ENCODE measurements at places on chromosomes 4 and X. TPM values are rescaled to one million over a fixed set of nuclear protein-coding genes. Genes with fewer than 3 reads are reported as not detected.

The TBC1D8B gene
- 2.2 TPM for total RNA-seq

The EPHA5 gene
- not detected for total RNA-seq

The FAAH2 gene
- total RNA-seq = 0.32 TPM

The FGFBP1 gene
- not detected for total RNA-seq

- no peak for DNase-seq
Measured at GRCh38 chr4:183853548-183853940, 51.6 kb upstream of the STOX2 start.

DNA sequence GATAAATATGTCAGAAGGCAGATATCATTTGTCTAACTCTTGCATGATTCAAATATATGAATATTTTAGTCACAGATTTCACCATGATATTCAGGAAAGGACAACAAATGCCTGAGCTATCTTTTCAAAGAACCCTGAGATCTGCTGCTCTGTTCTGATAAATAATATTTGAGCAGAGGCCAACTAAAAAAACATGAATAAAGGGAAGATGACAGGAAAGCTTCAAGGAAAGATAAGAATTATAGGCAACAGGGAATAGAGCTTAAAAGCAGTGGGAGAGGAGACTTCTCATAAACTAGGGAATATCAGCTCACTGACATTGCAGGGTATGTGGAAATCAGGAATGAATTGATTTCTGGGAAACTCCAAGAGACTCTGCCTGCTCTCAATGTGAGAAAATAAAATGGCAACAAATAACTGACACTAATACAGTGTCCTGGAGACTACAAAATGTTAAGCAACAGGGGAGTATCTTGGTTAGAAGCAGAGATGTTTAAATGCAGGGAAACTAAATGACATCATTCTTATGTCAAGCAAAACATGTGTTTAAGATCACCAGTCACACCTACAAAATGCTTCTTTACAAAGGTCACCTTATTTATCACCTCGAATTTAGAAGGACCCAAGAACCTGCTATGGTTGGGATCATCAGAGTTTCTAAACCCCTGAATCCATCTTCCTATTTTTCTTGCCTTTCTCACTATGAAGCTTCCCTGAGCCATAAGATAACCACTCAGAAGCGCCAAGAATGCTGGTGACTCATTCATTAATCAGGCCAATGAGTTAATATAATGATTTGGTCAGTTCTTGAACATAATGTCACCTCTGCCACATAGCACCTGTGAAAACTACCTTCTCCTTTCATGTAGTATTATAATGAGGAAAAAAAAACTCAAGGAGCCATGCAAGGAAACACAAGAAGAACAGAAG lies 78.1 kb downstream of the NDST3 start:
- no peak for DNase-seq

DNA sequence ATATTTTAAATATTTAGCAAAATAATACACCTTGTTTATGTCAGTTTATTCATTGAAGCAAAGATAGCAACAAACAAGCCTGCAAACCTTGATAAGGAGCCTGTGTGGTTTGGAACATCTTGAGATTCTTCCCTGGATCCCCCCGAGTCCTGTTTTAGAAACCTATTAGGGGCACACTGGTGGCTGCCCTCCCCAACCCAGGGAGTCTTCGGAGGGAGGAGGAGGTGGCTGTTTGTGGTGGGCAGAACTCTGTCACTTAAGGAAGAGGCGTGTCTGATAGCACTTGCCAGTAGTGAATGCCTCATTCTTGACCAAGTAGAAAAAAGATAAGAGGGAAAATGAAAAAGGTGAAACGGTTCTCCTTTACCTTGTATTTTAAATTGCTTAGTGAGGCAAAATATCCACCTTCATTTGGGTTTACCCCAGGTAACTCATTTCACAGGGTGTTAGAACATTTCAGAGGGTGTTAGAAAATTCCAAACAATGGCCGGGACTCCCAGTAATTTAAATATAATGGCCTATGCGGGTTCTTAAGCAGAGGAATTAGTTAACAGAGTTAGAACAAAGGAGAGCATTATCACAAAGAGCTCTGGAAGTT lies 10.4 kb downstream of the KIT start:
- no peak for DNase-seq

GRCh38 chr4:186644311-186644638 lies 79.4 kb downstream of the FAT1 start:
- no peak for DNase-seq

GRCh38 chr4:121788896-121789295 lies 12.2 kb upstream of the EXOSC9 start:
- DNase-seq = no peak

DNA sequence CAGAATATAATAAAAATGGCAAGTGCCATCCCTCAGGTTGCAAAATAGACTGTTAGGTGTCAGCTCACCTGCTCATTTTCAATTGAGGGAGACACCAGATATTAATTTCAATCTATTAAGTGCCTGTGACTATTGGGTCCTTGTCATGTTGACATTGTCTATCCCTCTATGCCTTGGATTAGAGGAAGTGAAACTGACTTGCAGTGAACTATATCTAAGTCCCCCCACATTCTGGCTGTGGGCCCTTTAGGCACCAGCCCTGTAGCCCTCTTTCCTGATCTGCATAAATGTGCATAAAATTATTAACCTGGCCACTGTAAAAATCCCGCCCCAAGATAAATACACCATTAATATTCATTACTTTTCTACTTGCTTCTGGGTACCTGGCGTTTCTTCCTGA lies 293.0 kb upstream of the CLNK start:
- no peak for DNase-seq

DNA sequence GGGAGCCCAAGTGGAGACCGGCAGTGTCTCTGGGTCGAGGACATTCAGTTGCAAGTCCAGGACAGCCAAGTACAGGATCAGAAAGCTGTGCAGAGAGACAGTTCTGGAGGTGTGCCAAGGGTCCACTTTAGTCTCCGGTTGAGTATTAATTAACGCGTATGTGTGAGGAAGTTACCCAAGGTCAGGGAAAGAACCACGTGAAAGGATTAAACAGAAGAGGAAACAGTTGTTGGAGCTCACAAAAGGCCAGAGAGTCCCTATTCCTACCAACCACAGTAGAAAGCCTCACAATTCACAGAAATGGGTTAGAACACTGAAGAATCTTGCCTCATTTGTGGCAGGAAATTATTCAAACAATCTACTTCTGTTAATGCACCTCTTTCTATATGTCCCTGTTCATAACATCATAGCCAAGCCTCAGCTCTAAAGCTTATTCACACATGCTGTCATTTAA lies 17.9 kb upstream of the NSUN7 start:
- DNase-seq = no peak

- DNase-seq = no peak
Measured at GRCh38 chrX:42098900-42099299, 175.5 kb upstream of the CASK start.

GRCh38 chr4:144627663-144628076 lies 18.3 kb upstream of the HHIP start:
- no peak for DNase-seq

DNA sequence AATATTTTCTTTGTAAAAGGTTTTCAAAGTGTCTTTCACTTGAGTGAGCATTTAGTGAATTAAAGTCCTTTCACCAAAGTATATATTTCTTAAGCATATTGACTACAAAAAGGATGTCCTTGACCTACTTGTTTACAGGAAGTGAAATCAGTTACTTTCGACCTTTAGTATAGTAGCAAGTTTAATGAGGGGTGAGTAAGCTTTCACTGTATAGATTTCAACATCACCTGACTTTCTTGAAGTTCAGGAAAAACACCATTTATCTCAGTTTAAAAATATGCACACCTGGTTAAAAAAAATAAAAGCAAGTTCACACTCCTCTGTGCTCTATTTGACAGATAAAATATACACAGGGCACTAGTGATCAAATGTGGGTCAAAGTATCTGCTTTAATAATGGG lies 88.1 kb downstream of the CCSER1 start:
- no peak for DNase-seq

GRCh38 chrX:33379839-33380238 lies 168.5 kb upstream of the DMD start:
- no peak for DNase-seq

GRCh38 chr4:146308951-146309350 lies 94.6 kb downstream of the REELD1 start:
- no peak for DNase-seq

DNA sequence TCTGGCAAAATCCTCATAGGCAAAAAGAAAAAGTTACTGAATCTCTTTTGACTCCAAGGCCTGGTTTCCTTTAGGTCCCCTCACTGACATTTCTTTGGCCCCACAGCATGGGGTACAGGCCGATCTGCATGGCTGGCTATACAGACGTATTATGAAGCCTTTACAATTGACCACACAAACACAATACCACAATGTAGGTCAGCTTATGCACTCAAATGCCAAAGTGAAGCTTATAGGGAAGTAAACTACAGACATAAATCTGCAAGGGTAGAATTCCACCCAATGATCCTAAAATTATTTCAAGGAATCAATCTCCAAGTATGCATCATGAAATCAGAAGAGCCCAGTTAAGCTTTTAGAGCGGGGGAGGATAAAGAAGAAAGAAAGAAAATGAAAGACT lies 20.7 kb downstream of the STX18 start:
- no peak for DNase-seq

DNA sequence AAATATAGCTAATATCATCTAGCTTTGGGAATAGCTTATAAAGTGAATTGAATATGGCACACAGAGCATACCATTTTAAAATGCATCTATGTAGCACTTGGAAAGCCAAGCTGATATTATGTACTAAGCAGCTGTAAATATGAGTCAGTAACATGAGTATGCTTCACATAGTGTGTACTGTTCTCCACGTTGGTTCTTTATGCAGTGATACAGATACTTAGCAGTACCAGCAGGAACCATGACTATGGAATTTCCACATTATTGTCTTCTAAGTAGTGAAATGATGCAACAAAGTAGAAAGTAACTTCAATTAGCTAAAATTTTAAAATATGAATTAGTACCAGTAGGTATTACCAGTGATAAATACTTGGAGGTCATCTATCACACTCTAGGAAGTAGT lies 320.1 kb downstream of the BMPR1B start:
- DNase-seq = no peak

All from psoas muscle (tissue), 8 donors.